Osteocyte (in vitro differentiated cells): ENCODE measurements at places on chromosomes 12 and 14. TPM values are rescaled to one million over a fixed set of nuclear protein-coding genes. Genes with fewer than 3 reads are reported as not detected.

The TMPRSS12 gene
- total RNA-seq: not detected in 2 replicates

GRCh38 chr12:103840876-103841689 lies at the start of gene NT5DC3:
Gene NT5DC3 (minus strand): TSS chr12:103841234. CDS start chr12:103841156, 78 bp downstream.
- H3K4me3 ChIP-seq: peak within 1 kb of the TSS; percentile 92
- H3K27me3 ChIP-seq: no peaks in the 10 kb centered on the region
- H3K4me1 ChIP-seq: peaks cover 42% of the 10 kb centered on the region
- peak within 1 kb of the TSS; percentile 96 for H3K27ac ChIP-seq
- peak; percentile 96 for DNase-seq

The CISTR gene
- total RNA-seq: not detected in 2 replicates

The BDKRB1 gene
- not detected in 2 replicates for total RNA-seq

The TMEM132D gene
- total RNA-seq: 15.2 and 16.8 TPM in 2 replicates

GRCh38 chr14:56886471-56887062 lies 76.3 kb upstream of the OTX2 start:
- H3K27ac ChIP-seq: no peak overlapping the region
- H3K36me3 ChIP-seq: no peaks in the 10 kb centered on the region
- no peaks in the 10 kb centered on the region for H3K4me1 ChIP-seq
- no peaks in the 10 kb centered on the region for H3K27me3 ChIP-seq
- no peak for DNase-seq

- H3K27ac ChIP-seq: no peak overlapping the region
- no peaks in the 10 kb centered on the region for H3K4me1 ChIP-seq
- no peak for DNase-seq
- H3K27me3 ChIP-seq: no peaks in the 10 kb centered on the region
- no peaks in the 10 kb centered on the region for H3K36me3 ChIP-seq
Observed at GRCh38 chr14:20797164-20797563, 5.5 kb downstream of the RNASE1 start.

GRCh38 chr12:42364692-42365091 lies 38.7 kb downstream of the PPHLN1 start:
- peaks cover 3% of the 10 kb centered on the region for H3K4me1 ChIP-seq
- DNase-seq: no peak
- peaks cover 13% of the 10 kb centered on the region for H3K36me3 ChIP-seq
- H3K27me3 ChIP-seq: no peaks in the 10 kb centered on the region
- H3K27ac ChIP-seq: no peak overlapping the region
- H3K4me3 ChIP-seq: no peak overlapping the region

GRCh38 chr12:20189767-20190166 lies 178.6 kb upstream of the PDE3A start:
- no peak overlapping the region for H3K27ac ChIP-seq
- DNase-seq: no peak
- no peaks in the 10 kb centered on the region for H3K27me3 ChIP-seq
- no peak overlapping the region for H3K4me3 ChIP-seq

- H3K4me3 ChIP-seq: no peak overlapping the region
- peaks cover 15% of the 10 kb centered on the region for H3K36me3 ChIP-seq
- peaks cover 27% of the 10 kb centered on the region for H3K4me1 ChIP-seq
Observed at GRCh38 chr12:19161216-19161615, 31.7 kb downstream of the PLEKHA5 start.

GRCh38 chr12:26431211-26431610 lies 235.8 kb downstream of the SSPN start:
- no peaks in the 10 kb centered on the region for H3K36me3 ChIP-seq
- H3K27me3 ChIP-seq: no peaks in the 10 kb centered on the region
- no peaks in the 10 kb centered on the region for H3K4me1 ChIP-seq
- no peak for DNase-seq
- H3K4me3 ChIP-seq: no peak overlapping the region

GRCh38 chr14:86933958-86934595 lies 1058.9 kb downstream of the GALC start:
- H3K36me3 ChIP-seq: no peaks in the 10 kb centered on the region
- peaks cover 2% of the 10 kb centered on the region for H3K27me3 ChIP-seq
- H3K4me3 ChIP-seq: no peak overlapping the region
- DNase-seq: no peak
- H3K27ac ChIP-seq: no peak overlapping the region

The TRIM9 gene
- 4.4 and 4.8 TPM in 2 replicates for total RNA-seq

DNA sequence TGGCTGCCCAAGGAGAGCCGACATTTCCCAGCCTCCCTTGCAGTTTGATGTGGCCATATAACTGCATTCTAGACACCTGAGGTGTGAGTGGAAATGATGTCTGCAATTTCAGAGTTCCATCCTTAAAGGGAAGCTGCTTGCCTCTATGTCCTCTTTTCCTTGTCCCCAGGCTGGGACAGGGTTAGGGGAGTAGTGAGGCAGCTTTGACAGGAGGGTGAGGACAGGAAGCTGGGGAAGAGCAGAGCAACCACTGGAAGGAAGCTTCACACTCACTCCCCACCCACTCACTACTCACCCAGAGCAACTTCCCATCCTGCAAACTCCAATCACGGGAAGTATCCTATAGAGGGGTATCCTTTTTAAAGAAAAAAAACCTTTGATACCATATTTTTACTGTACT lies 28.9 kb upstream of the LTA4H start:
- no peaks in the 10 kb centered on the region for H3K36me3 ChIP-seq
- H3K27ac ChIP-seq: no peak overlapping the region
- H3K4me1 ChIP-seq: no peaks in the 10 kb centered on the region
- no peak for DNase-seq
- no peak overlapping the region for H3K4me3 ChIP-seq

DNA sequence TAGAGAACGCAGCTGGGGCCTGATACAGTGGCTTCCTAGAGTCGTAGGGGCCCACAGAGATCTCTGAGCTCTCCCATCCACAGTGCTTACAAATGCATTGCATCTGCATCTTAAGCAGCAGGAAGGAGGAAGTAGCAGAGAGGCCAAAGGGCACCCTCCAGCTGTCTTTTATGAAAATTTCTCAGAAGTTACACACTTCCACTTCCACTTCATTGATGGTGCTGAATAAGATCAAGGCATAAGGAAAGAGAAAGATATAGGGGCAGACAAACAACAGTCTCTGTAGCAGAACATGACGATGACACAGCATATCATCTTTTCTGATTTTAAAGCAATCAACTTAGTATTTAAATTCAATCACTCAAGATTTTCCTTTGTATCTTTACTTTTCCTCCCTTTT lies 51.6 kb upstream of the ABCC9 start:
- H3K36me3 ChIP-seq: no peaks in the 10 kb centered on the region
- H3K4me3 ChIP-seq: no peak overlapping the region
- H3K27ac ChIP-seq: no peak overlapping the region
- H3K27me3 ChIP-seq: peaks cover 9% of the 10 kb centered on the region
- peaks cover under 1% of the 10 kb centered on the region for H3K4me1 ChIP-seq

The PHETA1 gene
- 13.6 and 14.6 TPM in 2 replicates for total RNA-seq

DNA sequence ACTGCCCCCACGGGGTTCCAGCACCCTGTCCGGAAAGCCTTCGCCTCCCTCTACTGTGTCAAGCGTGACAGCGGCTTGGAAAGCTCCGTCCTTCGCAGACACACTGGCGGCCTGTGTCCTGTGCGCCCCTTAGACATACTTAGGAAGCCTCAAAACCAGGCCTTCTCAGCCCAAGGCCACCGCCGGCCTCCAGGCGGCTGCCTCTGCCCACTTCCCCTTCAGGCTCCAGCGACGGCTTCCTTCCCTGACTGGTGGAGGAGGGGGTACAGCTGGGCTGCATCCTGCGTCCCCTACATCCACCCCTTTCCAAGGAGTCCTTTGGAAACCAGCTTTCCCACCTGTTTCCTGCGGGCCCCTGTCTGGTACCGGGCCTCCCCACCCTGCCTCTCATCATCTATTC lies 2.5 kb upstream of the CACNA2D4 start:
- H3K4me1 ChIP-seq: peaks cover 10% of the 10 kb centered on the region
- DNase-seq: peak; percentile 78
- H3K36me3 ChIP-seq: no peaks in the 10 kb centered on the region
- no peak overlapping the region for H3K27ac ChIP-seq

- H3K4me1 ChIP-seq: peaks cover 5% of the 10 kb centered on the region
- H3K4me3 ChIP-seq: no peak overlapping the region
- H3K27ac ChIP-seq: no peak overlapping the region
- no peaks in the 10 kb centered on the region for H3K27me3 ChIP-seq
- H3K36me3 ChIP-seq: no peaks in the 10 kb centered on the region
Observed at GRCh38 chr12:91685917-91686316, 459.7 kb downstream of the BTG1 start.

DNA sequence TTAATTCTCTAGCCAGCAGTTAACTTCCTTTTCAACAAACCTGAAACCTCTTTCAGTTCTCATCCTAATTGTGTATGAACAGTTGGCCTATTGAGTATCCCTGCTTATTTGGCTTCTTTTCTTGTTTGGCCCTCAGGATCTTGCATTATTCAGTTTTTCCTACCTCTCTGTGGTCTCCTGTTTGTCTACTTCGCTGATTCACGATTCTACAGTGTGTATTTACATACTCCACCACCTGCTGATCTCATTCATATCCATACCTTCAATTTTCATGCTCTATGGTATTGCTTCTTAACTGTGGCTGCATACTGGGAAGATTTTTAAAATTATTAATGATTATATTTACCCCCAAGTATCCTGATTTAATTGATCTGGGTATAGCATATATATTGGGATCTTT lies 56.4 kb downstream of the RASSF9 start:
- no peaks in the 10 kb centered on the region for H3K27me3 ChIP-seq
- no peaks in the 10 kb centered on the region for H3K36me3 ChIP-seq
- H3K4me1 ChIP-seq: no peaks in the 10 kb centered on the region
- no peak overlapping the region for H3K4me3 ChIP-seq
- no peak for DNase-seq

GRCh38 chr14:23694085-23694948 lies 58.2 kb downstream of the DHRS2 start:
- DNase-seq: no peak
- no peaks in the 10 kb centered on the region for H3K27me3 ChIP-seq
- no peaks in the 10 kb centered on the region for H3K36me3 ChIP-seq

GRCh38 chr14:99287269-99287942 lies 15.4 kb upstream of the BCL11B start:
- H3K27ac ChIP-seq: no peak overlapping the region
- H3K36me3 ChIP-seq: no peaks in the 10 kb centered on the region
- no peak for DNase-seq
- H3K4me1 ChIP-seq: no peaks in the 10 kb centered on the region
- H3K4me3 ChIP-seq: no peak overlapping the region

The HOXC4 gene
- total RNA-seq: not detected in 2 replicates

The CCDC60 gene
- not detected in 2 replicates for total RNA-seq

GRCh38 chr14:37894463-37894862 lies 299.0 kb downstream of the TTC6 start:
- no peak overlapping the region for H3K4me3 ChIP-seq
- DNase-seq: no peak
- no peak overlapping the region for H3K27ac ChIP-seq
- no peaks in the 10 kb centered on the region for H3K4me1 ChIP-seq
- H3K36me3 ChIP-seq: no peaks in the 10 kb centered on the region

DNA sequence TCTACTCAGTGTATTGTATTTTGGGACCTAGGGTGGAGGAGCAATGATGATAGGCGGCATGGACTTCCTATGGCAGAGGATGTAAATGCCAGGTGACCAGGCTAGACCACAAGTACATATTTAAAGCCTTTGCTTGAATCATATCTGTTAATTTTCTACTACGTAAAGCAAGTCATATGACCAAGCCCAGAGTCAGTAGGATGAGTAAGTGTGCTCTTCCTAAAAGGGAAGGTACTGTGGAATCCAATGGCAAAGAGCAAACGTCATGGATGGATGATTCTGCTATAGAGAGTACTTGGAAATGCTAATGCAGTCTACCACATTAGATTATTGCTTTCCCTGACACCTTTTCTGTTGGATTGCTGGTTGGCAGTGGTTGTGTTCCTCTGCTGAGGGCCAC lies 16.8 kb downstream of the GPATCH2L start:
- H3K27ac ChIP-seq: no peak overlapping the region
- peaks cover 52% of the 10 kb centered on the region for H3K36me3 ChIP-seq
- H3K27me3 ChIP-seq: no peaks in the 10 kb centered on the region
- H3K4me1 ChIP-seq: peaks cover 1% of the 10 kb centered on the region

GRCh38 chr14:35631071-35631805 lies 97.3 kb downstream of the INSM2 start:
- H3K27ac ChIP-seq: peak overlapping the region; percentile 31
- no peak for DNase-seq
- H3K4me1 ChIP-seq: no peaks in the 10 kb centered on the region

DNA sequence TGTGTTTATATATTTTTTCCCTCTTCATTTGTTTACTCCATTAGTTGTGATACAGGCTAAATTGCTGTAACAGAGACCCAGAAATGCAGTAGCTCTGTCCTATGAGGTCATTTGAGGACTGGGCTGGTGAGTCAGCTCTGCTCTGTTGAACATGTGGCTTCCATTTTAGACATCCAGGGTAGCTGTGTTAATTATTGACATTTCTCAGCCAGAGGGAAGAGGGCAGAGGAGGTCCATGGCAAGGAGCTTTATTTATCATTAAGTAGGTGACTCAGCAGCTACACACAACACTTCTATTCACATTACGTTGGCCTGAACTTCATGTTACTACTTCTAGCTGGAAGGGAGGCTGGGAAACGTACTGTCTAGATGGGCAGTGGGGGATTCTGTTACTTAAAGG lies 85.4 kb downstream of the PTCSC3 start:
- no peaks in the 10 kb centered on the region for H3K36me3 ChIP-seq
- H3K27ac ChIP-seq: peak overlapping the region; percentile 52

- peak overlapping the region; percentile 70 for H3K27ac ChIP-seq
- no peak for DNase-seq
- peaks cover 38% of the 10 kb centered on the region for H3K4me1 ChIP-seq
- H3K36me3 ChIP-seq: peaks cover 2% of the 10 kb centered on the region
- H3K27me3 ChIP-seq: no peaks in the 10 kb centered on the region
Observed at GRCh38 chr12:24921251-24922038, 27.5 kb downstream of the BCAT1 start.

The ZNF10 gene
- 17.3 and 18.4 TPM in 2 replicates for total RNA-seq

GRCh38 chr12:75568801-75569200 lies 57.4 kb upstream of the KRR1 start:
- peaks cover 2% of the 10 kb centered on the region for H3K36me3 ChIP-seq
- no peak overlapping the region for H3K4me3 ChIP-seq
- no peaks in the 10 kb centered on the region for H3K27me3 ChIP-seq
- DNase-seq: no peak

The REM2 gene
- 0.18 and 0.35 TPM in 2 replicates for total RNA-seq

DNA sequence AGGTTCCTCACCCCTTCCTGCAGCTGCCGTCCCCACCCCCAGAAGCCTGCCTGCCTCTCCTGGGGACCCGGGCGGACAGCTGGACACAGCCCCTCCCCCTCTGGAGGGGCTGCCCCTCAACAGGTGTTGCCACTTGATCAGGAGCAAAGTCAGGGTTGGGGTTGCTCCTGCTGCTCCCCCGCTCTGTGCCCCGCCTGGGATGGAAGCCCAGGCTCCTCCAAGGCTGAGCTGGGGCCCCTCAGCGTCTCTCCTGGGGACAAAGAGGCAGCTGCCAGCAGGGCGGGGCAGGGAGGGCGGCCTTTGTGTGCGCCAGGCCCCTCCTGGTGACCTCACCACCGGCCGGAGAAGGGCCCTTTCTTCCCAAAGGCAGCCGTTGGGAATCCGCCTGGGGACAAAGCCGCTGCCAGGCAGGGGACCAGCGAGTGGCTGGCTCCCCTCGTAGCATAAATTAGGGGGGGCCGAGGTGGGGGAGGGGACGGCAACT lies 13.7 kb downstream of the TRMT61A start:
- H3K4me1 ChIP-seq: peaks cover 39% of the 10 kb centered on the region
- no peak overlapping the region for H3K4me3 ChIP-seq
- no peaks in the 10 kb centered on the region for H3K27me3 ChIP-seq
- no peaks in the 10 kb centered on the region for H3K36me3 ChIP-seq

The EVL gene
- total RNA-seq: 136 and 157 TPM in 2 replicates
